ENCODE measurements at places on chromosomes 3 and 15.
A peak's percentile ranks its signal among the peaks of the same experiment; 100 is the strongest.

DNA sequence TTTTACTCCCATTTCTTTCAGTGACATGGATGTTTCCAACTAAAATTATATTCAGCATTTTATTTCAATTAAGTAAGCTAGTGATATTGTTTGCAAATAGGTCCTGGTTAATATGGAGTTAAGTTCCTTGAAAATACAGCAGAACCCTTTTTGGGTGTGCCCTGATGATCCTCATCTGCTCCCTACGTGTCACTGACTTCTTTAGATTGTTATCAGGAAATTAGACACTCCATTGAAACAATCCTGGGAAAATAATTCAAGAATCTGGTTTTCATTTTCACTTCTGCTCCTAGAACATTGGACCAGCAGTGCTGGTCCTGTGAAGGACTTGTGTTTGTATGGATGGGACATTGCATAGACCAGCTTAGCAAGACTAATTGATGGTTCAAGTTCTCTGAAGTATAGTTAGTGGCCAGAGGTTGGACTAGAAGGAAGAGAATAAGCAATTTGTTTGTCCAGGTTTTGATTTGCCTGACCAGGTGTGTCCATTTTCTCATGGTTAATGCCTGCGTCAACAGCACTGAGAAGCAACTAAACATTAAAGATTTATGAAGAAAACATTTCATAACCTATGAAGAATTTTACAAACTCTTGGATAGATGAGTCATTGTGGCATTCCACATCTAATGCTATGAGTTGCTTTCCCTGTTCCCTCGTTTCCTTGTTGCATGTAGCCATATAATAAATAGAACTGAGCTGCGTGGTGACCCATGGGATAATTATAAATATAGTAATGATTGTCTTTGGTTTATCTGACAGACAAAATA, 95.8 kb downstream of the ZPLD1 start:
- DNase-seq = peak; percentile 11

- DNase-seq = no peak
Measured at GRCh38 chr15:101498076-101498716, 8.7 kb upstream of the PCSK6 start.

- no peak for DNase-seq
Measured at GRCh38 chr15:100705841-100706240, 103.5 kb downstream of the ASB7 start.

- DNase-seq = no peak
Measured at GRCh38 chr3:94256888-94257813, 194.3 kb downstream of the NSUN3 start.

GRCh38 chr15:52392008-52392687, 96.5 kb upstream of the MYO5C start:
- DNase-seq = no peak

DNA sequence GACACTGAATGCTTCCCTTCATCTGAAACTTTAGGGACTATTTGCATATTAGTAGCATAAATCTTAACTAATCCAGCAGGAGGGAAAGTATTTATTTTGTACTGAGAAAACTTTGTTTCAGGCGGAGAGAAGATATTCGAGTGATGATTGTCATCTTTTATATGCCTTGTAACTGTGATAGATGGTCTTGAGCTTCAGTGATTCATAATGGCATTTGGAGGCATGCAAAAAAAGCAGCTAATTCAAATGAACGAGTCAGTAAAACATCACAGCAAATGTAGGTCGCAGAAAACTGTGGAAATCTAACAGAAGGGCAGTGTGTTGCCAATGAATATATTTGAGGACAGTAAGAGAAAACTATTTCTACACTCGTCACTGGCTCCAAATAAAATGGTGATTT, 643.7 kb upstream of the NAALADL2 start:
- DNase-seq = no peak

DNA sequence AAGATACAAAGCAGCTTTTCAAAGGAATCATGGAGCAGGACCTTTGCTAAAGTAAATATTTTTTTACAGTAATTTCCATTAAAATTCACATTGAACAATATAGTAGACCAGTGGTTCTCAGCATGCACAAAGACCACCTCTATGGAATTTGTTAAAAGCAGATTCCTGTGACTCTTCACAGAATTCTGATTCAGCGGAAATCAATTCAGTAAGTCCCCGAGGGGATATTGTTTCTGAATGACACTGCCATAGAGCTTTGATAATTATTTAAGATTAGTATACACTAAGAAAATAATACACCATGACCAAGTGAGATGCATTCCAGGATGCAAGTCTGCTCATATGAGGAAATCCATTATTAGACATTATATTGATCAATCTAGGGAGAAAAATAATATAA, 161.9 kb upstream of the TNIK start:
- no peak for DNase-seq

DNA sequence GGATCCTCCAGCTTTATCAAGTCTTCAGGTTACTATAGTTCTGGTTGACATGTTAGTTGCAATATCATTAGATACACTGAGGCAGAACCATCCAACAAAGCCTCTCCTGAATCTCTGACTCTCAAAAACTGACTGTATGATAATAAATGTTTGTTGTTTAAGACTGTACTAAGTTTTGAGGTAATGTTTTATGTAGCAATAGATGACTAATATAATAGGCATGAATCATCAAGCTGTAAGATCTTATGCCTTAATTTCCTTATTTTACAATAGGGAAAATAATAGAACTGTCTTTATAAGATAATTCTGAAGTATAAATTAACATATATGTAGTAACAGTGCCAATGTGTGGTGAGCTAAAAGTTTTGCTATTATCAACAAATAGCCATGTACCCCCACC, 88.9 kb upstream of the TBC1D5 start:
- peak; percentile 8 for DNase-seq

- DNase-seq = no peak
Measured at GRCh38 chr3:167451282-167451681, 22.6 kb downstream of the SERPINI2 start.

GRCh38 chr15:75891895-75892294, 11.8 kb upstream of the FBXO22 start:
- DNase-seq = peak; percentile 9

GRCh38 chr15:35120173-35120572, 35.1 kb upstream of the NANOGP8 start:
- no peak for DNase-seq

DNA sequence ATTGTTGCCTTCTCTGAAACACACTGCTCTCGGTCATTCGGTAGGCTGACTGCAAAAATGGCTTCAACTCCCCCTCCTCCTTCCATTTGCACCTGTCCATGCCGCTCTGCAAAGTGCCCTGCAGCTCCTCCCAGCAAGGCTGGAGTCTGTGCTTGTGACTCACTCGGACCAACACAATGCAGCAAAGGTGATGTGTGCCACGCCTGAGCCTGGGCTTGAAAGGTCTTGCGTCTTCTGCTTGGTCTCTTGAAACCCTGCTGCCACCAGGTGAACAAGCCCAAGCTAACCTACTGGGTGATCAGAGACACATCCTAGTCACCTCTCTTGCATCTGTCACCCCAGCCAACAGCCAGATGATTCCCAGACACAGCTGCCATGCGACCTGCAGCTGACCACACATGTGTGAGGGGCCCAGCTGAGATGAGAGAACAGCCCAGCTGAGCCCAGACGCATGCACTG, 71.1 kb downstream of the MGLL start:
- no peak for DNase-seq

GRCh38 chr3:194329583-194329965, 21.6 kb downstream of the CPN2 start:
- no peak for DNase-seq

DNA sequence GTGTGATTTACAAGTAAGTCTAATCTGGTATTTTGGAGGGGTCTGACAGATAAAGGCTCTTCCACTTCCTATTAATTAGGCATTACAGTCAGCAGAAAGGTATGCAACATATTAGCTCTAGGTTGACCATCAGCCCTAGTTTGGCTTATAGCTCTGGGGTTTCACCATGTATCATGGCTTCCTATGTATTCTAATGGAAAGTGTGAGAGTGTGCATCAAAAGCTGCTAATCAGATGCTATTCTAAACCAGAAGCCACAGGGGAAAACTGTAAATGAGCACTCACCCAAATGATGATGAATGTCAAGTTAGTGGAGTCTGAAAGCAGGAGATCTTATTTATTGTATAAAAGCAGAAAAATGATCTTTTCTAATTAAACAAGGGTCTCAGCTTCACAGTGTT, 149.2 kb upstream of the MITF start:
- peak; percentile 2 for DNase-seq

DNA sequence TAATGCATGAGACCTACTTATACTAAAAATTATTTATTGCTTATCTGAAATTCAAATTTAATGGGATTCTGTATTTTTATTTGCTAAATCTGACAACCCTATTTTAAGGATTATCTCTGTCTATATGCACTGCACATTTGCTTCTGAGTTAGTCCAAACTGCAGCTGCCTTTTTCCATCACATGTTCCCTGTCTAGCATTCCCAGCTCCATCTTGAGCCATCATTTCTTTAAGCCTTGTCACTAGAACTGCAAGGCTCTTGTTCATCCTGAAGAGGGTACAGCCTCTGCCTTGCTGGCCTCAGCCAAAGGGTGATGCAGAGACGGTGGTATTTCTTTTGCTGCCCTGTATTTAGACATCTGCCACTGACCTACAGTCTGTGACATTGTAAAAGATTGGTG, 125.8 kb upstream of the STT3B start:
- no peak for DNase-seq

GRCh38 chr15:45417303-45417950, 39.1 kb upstream of the GATM start:
- no peak for DNase-seq

DNA sequence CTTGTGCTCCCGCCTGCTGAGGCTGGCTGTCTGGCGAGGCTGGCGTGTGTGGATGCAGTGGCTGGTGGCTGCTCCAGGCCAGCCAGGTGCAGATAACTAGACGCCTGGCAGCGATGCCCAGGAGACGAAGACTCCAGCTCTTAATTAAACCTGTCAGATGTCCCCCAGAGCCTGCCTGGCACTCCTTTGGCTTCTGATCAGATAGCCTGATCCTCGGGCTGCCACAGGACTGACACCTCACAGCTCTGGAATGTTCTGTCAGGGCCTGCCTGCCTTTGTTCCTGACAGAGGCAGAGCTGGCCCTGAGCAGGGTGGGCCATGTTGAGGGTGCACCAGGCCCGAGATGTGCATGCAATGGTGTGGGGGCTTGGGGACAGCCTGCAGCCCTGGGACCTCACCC, 36.5 kb downstream of the PLXNA1 start:
- DNase-seq = peak; percentile 18

DNA sequence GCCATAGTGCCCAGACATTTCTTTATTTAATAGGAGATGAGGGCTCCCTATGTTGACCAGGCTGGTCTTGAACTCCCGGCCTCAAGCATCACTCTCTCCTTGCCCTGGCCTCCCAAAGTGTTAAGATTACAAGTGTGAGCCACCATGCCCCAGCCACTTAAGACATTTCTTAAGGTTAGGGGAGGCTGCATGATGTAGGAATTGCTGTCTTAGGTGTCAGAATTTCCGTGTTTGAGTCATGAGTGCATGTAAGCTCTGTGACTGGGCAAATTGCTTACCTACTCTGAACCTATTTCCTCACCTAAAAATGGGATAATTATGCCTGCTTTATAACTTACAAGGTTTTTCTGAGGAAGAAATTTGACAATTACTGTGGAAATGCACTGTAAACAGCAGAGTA, 34.2 kb upstream of the SIAH2 start:
- DNase-seq = no peak

GRCh38 chr15:53955396-53955795, 22.8 kb upstream of the UNC13C start:
- no peak for DNase-seq

GRCh38 chr15:72068856-72069255, 49.1 kb downstream of the MYO9A start:
- DNase-seq = no peak

DNA sequence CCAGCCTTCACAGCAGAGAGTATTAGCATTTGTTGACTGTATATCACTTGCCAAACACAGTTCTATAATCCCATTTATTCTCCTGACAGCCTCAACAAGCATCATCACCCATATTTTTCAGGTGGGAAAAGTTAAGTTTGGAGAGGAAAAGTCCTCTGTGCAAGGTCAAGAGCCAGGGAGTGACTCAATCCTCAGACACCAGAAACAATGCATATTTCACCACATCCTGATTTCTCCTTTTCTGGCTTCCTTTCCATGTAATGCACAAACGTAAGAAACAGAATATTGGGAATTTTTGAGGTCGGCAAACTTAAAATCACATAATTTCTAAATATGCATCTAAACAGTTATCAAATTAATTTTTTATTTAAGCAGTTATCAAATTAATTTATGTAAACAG, 116.0 kb upstream of the GADL1 start:
- no peak for DNase-seq

GRCh38 chr3:40720863-40721262, 196.1 kb downstream of the ZNF621 start:
- DNase-seq = no peak

DNA sequence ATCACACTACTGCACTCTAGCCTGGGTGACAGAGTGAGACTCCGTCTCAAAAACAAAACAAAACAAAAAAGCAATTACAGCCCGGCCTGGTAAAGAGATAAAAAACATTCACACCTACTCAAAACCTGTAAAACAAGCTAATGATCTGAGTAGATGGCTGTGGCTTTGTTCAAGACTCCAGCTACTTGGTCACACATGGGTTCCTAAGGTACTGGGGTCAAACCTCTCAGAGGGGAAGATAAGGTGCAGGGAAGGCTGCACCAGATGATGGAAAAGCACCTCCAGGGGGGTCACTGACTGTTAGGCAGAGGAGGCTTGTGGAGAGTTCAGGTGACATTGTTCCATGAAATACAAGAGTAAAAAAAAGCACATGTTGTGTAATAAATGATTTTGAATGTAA, 450.2 kb upstream of the WNT5A start:
- DNase-seq = no peak

- no peak for DNase-seq
Measured at GRCh38 chr3:126112531-126113237, 28.8 kb upstream of the SLC41A3 start.

DNA sequence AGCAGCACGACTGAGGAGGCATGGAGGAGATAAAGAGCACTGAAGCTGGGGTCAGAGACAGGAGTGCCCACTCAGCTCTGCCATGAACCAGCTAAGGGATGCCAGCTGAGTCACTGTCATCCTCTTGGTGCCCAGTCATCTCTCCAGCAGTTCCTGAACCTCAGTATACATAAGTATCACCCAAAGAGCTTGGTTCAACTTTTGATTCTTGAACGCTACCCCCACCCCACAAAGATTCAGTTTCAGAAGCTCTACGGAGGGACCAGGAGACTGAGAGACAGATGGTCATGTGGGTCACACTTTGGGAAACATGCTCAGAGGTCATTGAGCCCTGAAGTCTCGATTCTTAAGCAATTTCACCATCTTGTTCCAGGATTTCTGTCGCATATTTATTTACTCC, 108.4 kb downstream of the ALDH1A2 start:
- no peak for DNase-seq

DNA sequence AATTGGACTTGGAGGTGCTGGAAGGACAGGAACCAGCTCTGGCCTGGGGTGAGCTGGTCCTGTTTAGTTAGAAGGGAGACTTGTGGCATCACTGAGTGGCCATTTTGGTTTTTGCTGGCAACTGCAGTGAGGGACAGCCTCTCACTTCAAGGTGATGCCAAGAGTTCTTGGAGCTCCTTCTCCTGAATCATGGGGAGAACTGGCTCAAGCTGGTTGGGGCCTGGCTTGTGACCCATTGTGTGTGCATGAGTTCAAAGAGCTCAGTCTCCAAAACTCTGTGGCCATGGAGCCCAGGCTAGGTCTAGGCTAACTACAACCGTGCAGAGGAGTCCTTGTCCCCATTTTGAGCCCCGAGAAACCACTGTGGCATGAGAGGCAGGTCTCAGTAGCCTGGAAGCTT, 60.1 kb upstream of the ZNF148 start:
- DNase-seq = no peak

Data from SW480 (cell line).